Activated T-helper 1 cell treated with anti-CD3 and anti-CD28 coated beads, Interleukin-2, amount 50 U/mL, for 16 hours (primary cell): ENCODE measurements at places on chromosomes 7 and 10.

- DNase-seq: no peak
Measured at GRCh38 chr10:124592736-124593430, 131.3 kb downstream of the LHPP start.

GRCh38 chr7:38825721-38826440 lies 83.1 kb downstream of the VPS41 start:
- DNase-seq: no peak

GRCh38 chr10:43395571-43396060 lies 13.4 kb downstream of the HNRNPF start:
- DNase-seq: peak; percentile 17

DNA sequence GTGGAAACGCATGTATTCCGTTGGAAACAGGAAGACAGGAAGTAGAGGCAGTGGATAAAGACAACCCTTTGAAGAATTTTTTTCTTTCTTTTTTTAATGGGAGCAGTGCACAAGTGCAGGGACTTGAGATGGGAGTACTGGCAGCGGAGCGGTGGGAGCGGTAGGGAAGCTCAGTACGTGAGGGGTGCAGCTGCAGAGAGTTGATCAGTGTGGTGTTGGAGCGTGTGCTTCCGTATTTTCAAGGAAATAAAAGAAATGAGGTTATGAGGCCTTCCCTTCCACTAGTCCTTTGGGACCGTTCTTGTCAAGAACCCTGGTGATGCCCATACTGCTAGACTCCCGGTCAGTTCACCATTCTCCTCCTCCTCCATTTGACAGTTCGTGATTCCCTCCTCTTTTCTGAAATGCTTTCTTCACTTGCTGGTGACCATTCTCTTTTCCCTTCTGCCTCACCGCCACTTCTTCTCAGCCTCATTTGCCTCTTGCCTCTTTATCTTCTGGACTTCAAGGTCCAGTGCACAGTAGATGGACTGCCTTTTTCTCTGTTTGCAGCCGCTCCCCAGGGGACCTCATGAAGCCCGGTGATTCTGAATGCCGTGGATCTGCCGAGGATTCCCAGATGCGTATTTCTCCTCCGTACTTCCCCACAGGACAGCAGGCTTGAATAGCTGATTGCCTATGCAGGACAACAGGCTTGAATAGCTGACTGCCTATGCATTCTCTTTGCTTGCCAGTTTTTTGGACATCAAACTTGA lies 39.1 kb upstream of the TMEM236 start:
- DNase-seq: no peak

- DNase-seq: no peak
Measured at GRCh38 chr10:60374836-60375235, 14.8 kb downstream of the ANK3 start.

DNA sequence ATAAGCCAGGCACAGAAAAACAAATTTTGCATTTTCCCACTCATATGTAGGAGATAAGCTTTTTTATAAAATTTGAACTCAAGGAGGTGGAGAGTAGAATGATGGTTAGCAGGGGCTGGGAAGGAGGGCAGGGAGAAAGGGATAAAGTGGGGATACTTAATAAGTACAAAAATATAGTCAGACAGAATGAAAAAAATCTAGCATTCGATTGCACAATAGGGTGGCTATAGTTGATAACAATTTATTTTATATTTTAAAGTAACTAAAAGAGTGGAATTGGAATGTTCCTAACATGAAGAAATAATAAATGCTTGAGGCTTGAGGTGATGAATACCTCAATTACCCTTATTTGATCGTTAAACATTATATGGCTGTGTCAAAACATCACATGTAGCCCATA lies 415.7 kb upstream of the STEAP1 start:
- DNase-seq: no peak
